ENCODE measurements at places on chromosomes 2 and 18.

DNA sequence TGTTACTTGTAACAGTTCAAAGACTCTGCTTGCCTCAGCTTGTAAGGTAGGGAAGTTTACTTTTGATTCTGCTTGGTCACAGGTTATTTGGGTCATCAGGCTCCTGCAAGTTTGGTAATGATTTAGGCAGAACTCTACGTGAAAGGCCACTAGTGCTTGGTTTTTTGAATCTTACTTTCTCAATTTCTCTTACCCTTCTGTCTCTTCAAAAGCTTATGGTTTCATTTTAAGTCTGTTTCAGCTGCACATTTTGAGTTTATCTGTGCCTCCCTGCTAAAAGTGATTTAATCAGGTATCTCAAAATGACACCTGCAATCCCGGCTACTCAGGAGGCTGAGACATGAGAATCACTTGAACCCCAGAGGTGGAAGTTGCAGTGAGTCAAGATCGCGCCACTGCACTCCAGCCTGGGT is 26.3 kb upstream of the MOCOS start:
- no peak for DNase-seq

DNA sequence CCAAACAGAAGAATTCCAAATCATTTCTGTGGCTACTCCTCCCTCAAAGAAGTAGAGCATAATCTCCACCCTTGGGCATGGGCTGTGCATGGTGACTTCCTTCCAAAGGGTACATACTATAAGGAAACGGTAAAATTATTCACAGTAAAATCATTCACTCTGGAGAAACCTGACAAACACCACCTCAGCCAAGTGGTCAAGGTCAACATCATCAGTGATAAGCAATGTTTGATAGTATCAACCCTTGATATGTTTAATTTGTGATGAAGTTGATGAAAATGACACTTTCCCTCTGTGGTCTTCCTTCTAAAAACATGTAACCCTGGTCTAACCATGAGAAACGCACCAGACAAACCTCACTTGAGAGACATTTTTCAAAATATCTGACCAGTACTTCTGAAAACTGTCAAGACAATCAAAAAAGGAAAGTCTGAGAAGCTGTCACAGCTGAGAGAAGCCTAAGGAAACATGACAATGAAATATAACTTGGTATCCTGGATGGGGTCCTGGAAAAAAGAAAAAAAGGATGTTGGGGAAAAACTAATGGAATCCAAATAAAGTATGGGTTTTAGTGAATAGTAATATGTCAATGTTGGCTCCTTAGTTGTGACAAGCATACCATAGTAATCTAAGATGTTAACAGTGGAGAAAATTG is 9.4 kb upstream of the TXNDC2 start:
- DNase-seq = no peak

DNA sequence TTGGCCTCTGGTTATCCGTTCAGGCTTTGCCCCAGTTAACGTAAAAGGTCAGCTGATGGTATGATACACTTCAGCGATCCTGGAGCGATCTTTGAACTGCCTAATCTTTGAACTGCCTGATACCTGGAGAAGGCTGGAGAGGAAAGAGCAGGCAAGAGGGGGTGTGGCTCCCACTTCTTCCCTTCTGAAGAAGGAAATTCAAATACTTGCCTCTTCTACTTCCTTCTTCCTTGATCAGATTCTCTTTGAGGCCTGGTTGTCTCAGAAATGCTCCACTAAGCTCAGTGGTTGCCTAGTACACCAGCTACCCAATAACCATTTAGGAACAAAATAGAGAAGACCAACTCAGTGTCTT is 619 bp downstream of the GALM start:
- no peak for DNase-seq

DNA sequence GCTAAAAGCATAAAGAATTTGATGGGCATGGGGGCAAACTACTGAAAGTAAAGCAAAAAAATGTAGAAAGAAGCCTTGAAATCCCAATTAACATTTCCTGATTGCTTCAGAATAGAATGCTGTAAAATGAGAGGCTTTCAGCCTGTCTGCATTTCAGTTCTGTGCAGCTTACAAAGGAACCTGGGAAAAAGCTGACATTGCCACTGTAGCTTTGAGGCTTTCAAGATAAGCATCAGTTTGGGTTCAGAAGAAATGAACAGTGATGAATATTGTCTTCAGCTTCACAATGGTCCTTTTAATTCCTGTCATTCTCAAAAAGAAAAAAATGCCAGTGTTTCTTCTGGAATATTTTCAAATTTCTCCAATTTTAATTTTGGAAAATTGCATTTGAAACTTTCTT is 242.7 kb downstream of the LRRTM1 start:
- DNase-seq = no peak

GRCh38 chr2:144516411-144516980 is 3.4 kb downstream of the ZEB2 start:
- DNase-seq = no peak

- no peak for DNase-seq
Observed at GRCh38 chr2:151716721-151717120, 17.6 kb downstream of the NEB start.

DNA sequence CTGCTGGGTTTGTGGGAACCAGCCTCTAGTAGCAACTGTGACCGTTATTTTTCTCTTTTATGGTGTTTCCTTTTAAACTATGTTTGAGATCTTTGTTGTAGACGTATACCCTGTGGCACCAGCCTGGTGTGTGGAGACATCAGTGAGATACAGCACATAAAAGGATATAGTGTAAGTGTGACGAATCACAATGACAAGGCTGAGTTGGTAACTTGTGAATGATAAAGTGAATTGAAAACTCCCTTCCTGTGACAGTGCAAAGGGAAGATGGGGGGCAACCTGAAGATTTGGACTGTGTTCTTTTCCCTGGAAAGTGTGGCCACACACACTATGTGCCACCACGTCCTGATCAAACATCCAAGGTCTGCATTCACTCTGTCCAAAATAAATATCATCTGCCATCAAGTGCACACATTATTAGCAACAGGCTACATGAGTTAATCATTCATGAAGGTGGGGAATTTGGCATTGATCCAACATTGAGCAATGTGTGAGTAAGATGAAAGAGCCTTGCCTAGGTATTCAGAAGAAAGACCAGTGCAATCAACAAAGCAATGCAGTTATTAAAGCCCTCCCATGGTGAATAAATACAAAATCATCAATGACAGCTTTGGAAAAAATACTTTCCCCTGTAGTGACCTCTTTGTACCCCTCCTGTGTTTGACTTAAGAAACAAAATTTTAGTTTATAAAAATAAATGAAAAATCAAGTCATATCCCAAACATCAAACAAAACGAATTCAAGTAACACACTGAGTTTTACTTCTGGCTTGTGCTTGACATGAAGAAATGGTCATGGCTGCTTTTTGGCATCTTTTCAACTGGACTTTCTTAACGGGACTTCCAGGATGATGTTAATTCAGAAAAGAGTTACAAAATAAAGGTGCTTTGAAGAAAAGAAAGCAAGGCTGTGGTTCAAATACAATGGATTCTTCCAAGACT is 1280.5 kb upstream of the ZEB2 start:
- no peak for DNase-seq

GRCh38 chr18:23890589-23890988 is 124.0 kb upstream of the TTC39C start:
- DNase-seq = no peak

DNA sequence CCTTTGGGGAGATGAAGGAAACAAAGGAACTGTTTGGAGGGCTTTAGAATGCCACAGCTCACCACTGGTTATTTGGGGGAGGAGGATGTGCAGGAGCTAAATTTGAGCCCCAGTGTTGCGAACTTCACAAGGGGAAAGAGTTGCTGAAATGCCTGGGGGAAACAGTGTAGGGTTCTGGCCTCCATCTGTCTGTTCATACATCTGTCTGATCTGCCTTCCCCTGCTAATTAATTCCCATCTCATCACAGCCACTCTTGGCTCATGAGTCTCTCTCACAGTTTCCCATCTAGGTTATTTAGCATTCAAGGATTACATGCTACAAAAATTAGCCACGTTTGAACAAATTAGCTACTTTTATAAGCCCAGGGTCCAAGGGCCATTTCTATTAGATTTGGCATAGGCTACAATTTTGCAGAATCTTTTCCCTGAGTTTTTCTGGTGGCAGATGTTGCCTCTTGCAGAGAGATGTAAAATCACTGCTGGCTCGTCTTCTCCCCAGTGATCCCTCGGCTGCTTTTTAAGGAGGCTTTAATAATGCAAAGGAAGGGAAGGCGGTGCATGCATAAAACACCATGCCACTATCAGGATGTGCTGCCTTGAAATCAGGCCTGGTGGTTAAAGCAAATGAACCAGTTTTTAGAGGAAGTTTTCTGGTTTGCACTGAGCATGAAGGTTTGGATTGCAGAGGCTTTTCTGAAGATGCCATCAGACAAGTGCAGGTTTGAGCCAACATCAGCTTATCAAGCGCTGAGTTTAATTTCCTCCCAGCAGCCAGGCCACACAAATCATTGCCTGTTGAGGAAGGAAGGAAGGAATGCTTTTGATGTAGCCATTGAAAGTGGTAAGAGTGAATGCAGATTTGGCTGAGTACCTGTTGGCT is 35.0 kb downstream of the ADD2 start:
- no peak for DNase-seq

GRCh38 chr2:170227951-170228350 is 50.0 kb downstream of the MYO3B start:
- no peak for DNase-seq

DNA sequence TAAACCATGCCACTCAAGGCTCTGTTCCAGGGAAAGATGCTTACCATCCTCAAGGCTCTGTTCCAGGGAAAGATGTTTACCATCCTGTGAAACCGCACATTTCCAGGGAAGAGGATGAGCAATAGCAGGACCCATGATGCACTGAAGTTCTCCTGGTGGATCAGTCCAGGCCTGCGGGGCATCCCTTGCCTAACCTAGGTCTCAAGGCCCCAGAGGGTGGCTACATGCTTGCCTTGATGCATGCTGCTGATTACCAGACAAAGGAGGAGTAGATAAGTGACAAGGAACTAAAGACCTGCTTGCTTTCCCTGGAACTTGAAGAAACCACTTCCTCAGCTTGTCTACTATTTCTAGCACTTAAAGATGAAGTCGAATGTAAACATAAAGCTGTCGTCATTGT is 111.0 kb upstream of the LINC00305 start:
- no peak for DNase-seq

- no peak for DNase-seq
Observed at GRCh38 chr18:49747876-49748275, 65.5 kb downstream of the ACAA2 start.

DNA sequence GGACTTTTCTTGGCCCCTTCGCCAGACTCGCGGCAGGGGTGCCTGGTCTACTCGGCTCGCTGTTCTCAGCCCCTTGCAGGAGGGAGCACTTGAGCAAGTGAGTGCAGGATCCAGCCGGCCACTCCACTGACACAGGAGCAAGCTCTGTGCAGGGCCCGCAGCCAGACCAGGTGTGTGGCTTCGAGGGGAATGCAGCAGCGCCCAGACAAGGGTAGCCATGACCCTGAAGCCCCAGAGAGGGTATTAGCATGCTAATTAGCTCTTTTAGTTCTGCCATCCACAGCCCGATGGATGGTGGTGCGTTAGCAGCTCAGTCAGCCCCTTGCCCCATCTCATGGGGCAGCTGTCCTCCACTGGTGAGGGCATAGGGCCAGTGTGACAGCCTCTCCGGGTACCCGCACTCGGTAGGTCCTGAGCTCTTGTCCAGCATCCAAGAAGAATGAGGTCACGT is 103.2 kb upstream of the HS6ST1 start:
- DNase-seq = no peak
